ENCODE measurements at places on chromosomes 12 and 14.

DNA sequence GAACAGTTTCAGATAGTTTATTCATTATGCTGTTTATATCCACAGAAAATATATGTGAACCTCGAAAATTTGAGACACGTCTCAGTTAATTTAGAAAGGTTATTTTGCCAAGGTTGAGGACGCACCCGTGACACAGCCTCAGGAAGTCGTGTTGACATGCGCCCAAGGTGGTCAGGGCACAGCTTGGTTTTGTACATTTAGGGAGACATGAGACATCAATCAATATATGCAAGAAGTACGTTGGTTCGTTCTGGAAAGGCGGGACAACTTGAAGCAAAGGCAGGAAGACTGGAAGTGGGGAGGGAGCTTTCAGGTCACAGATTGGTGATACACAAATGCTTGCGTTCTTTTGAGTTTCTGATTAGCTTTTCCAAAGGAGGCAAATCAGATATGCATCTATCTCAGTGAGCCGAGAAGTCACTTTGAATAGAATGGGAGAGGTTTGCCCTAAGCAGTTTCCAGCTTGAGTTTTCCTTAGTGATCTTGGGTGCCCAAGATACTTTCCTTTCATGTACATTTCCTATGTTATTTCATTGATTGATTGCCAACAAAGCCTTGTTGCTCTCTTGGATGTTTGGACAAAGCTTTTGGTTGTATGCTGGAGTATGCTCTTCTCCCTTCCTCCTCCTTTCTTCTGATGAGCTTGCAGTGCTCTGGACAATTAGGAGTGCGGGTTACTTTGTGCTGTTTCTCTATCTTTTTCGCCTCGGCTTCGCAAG lies 3.2 kb downstream of the SNAPC1 start:
- no peak for DNase-seq

DNA sequence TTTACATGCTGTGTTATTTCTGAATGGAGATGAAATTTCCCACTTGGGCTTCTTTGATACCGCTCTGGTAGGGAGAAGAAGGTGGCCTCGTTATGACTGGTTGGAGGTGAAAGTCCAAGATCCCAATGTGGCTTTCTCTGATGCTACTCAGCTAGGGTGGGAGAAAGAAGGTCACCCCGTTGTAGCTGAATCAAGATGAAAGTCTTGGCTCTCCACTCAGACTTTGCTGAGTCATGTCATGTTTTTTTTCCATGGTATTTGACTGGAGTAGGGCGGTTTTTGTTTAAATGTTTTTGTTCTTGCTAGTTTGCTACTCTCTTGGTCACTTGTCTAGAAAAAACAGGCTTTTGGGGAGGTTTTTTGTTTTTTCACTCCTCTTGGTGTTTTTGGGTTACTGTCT lies 2.4 kb upstream of the PDE6H start:
- no peak for DNase-seq

- DNase-seq: peak; percentile 28
These were observed 666 bp downstream of the FMNL3 start for GRCh38 chr12:49706351-49707127.

- no peak for DNase-seq
These were observed 148.7 kb downstream of the ANO2 start for GRCh38 chr12:5796171-5796958.
